ENCODE measurements at places on chromosomes 5 and 9.

DNA sequence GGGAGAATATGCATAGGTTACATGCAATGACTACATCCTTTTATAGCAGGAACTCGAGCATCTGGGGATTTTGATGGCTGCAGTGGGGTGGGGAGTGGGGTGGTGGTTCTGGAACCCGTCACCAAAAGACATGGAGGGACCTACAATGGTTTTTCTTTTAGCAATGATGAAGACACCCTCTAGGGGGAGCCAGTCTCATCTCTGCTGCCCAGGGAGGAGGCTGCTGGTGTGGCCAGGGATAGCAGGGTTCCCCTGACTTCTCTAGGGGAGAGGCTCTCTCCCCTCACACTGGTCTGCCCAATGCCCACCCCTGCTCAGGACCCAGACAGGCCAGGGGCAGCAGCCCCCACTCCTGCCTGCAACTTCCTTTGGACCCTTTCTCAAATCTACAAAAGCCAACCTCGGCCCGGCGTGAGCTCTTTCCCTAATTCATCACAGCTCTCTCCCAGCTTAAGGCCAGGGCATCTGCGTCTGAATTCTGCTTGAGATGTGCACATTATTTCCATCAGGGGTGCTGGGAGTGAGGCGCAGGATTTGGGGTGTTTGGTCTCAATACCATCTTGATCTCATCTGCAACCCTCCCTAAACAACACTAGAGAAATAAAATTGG lies 73.6 kb upstream of the RETREG1 start:
- peak; percentile 43 for DNase-seq

DNA sequence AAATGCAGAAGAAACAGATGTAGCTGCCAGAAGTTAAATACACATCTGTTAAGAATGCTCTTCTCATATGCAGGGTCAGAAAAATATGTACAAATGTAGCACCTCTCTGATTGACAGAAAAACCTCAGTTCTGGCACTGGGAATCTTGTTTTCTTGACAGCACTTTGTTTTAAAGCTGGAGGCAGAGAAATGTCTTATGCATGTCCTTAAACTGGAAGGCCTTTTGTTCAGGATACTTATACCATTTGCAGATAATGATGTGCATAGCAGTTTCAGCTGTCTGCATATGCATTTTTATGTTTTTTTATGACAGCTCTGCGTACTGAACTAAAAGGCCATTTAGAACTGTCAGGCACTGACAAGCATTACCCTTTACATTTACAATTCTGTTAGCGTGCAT lies 567.9 kb downstream of the EBF1 start:
- DNase-seq, result no peak

GRCh38 chr5:157352756-157353340 lies 86.9 kb downstream of the CYFIP2 start:
- DNase-seq, result no peak

- DNase-seq, result no peak
Observed at GRCh38 chr9:117887941-117888340, 183.7 kb downstream of the TLR4 start.

- no peak for DNase-seq
Observed at GRCh38 chr9:79946712-79947111, 374.9 kb downstream of the TLE4 start.

DNA sequence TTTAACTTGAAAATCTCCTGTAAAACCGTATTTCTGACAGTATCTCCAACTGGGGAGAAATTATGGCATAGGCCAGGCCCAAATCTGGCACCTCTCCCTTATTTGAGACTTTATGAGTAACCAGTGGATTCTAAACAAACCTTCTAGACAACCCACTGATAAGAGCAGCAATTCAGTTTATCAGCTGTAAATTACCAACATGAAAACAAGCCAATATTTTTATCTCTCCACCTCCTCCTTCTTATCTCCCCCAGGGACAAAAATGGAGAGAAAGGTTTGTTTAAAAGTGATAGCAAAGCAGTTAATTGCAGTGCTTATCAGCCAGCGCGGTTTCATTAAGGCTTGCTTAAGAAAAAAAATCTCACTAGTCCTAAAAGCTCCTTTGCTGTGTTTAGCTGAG lies 53.8 kb downstream of the KCNV2 start:
- DNase-seq, result no peak

DNA sequence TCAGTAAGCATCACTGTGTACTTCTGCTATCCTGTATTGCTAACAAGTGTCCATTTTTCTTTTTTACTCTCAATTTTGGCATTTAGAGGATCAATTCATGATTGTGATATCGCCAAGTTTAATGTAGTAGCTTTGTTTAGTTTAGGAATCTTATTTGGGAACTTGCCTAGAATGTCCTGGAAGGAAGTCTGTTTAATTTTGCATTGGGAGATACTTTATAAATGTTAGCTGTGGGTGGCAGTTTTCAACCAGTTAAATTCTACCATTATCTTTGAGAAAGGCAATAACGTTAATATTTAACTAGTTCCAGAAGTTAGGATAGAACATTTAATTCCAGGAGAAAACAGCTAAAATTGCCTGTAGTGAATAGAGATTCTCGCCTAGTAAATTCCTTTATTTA lies 78.6 kb downstream of the PBX3 start:
- DNase-seq, result no peak

DNA sequence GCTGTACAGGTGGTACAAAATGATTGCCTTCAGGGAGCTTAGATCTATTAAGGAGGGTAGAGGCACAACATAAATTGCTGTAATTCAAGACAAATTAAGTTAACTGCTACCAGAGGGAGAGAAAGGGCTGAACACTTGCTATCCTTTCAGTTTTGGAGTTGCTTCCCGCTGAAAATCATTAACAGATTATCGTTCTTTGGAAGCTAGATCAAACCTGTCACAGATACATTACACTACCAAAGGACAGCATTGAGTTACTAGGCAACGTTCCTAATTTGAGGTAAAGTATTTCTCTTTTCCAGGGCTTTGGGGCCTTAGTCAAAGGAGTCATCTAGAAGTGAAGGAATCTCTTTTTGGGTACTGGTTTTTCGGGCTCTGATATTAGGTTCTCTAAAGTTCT lies 84.7 kb upstream of the DHFR start:
- no peak for DNase-seq

DNA sequence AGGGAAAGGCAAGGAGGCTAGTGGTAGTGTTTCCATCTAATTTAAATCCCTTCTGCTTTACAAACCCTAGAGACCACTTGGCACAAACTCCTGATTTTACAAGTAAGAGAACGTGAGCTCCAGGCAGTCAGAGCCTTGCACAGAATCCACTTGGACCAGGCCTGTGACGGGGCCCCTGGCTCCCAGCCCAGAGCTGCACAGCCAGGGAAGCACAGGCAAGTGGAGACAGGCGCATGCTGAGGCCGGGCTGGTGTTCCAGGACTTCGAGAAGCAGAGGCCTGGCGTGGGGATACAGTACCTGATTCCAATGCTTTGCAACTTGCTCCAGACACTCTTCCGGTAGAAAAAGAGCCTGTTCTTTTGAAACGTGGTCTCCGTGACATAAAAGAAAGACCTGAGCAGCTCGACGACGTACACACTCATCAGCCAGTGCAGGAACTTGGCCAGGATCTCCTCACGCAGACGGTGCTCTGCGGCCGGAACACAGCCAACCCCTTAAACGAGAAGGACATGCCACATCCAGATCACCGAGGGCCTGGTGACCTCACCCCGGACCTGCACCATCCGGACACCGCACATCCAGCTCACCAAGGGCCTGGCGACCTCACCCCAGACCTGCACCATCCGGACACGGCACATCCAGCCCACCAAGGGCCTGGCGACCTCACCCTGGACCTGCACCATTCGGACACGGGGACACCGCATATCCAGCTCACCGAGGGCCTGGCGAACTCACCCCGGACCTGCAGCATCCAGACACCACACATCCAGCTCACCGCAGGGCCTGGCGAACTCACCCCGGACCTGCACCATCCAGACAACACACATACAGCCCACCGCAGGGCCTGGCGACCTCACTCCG lies 12.5 kb downstream of the TERT start:
- no peak for DNase-seq

DNA sequence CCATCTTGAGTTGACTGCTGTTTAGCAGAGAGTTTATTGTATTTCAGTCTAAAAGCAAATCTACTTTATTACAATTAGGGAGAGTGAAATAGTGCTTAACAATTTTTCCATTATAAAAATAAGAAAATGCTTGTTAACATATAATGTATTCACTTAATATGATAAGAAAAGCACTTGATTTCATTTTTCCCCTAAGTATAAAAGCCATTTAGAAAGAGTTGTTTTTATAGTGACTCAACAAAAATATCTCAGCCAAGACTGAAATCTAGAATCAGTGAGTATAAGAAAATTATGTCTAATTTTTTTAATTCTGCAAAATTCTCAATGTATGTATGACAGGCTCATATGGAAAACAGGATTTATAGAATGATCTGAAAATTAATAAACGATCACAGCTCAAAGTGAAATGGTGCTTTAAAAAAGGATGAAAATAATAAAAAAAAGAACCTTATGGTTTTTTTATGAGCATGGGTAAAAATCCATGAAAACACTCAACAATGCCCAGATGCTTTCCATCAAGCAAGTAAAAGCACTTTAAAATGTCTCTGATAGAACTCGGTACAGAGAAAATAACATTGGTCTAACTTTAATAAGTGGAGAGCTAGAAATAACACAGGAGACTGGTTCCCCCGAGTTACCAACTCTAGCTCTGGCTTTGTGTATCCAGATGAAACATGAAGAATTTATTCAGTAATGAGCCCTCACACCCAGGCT lies 1057.8 kb upstream of the WWC1 start:
- no peak for DNase-seq

DNA sequence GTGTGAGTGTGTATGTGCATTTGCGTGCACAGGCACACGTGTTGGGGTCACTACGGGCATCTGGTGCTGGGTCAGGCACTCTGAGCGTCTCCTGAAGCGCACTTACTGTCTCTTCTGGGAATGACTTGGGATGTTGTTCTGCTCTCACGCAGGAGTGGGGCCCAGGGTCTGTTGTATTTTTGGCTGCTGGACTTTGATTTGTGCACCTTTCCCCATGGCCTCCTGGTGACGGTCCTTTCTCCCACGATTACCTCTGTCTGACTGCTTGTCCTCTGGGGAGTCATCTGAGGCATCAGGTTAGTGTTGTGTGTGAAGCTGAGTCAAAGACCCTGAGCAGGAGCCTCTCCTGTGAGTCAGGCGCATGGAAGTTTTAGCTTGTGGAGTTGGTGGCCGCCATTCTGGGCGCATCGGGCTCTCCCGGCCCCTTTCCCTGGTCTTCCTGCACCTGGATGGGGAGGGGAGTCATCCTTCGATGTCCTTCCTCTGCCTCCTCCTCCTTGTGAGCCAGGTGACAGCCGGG lies 62.1 kb downstream of the RXRA start:
- DNase-seq, result no peak

DNA sequence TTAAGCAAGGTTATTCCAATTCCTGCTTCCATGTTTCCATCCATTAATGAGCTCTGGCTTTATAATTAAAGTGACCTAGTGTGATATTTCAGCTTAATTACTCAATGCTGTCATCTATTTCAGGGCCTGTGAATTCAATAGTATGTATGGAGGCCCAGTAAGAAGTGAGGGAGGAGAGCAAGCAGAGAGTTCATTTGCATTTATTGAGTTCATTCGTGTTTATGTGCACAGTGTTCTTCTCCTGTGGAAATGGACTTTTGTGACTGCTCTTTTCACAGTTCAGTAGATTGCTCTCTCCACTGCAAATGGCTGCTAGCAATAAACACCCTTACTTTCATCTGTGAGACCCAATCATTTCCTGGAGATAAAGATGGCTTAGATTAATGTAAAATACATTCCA lies 130.9 kb downstream of the CEMIP2 start:
- DNase-seq, result no peak

- DNase-seq, result peak; percentile 23
Observed at GRCh38 chr5:138605254-138605972, 30.2 kb upstream of the HSPA9 start.
